ENCODE measurements at places on chromosomes 2 and 18.

GRCh38 chr2:10415048-10415447, 33.1 kb downstream of the ODC1 start:
- no peak for DNase-seq

GRCh38 chr2:8193686-8194615, 487.9 kb upstream of the ID2 start:
- no peak for DNase-seq

GRCh38 chr2:142306131-142306530, 175.3 kb upstream of the LRP1B start:
- DNase-seq, result no peak

DNA sequence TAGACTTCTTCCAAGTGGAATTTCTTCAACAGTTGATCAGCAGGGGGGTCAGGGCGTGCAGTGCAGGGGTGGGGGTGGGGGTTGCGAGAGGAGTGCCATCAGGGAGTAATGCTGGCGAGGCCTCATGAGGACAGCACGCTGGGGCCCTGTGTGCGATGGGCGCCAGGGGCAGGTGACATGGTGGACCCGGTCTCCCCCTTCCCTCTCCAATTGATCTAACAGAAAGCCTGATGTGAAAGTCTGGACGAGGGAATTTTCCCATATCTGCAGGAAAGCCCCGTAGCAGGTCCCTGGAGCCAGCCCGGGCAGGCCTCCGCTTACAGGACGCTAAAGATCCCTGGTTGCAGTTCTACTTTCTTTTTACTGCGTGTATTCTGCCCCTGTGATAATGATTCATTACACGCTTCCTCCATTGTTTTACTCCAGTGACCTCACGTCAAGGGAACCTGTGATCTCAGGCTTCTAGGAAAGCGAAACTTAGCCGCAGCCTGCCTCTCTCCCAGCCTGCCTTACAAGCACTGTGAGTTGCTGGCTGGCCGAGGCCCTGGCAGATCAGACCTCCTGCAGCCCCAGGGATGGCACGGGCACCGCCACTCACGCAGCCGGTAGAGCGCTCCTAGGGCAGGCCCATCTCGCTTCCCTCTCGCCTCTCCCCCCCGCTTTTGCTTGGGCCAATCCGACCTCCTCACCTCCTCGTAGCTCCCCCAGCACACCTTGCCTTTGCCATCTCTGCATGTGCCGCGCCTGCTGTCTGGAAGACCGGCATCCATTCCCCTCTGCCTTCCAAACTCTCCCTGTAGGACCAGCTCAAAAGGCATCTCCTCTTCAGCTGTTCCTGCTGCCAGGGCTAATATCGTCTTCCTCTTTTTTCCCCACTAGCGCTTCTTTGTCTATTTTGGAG, 19.2 kb downstream of the NEURL3 start:
- peak; percentile 85 for DNase-seq

DNA sequence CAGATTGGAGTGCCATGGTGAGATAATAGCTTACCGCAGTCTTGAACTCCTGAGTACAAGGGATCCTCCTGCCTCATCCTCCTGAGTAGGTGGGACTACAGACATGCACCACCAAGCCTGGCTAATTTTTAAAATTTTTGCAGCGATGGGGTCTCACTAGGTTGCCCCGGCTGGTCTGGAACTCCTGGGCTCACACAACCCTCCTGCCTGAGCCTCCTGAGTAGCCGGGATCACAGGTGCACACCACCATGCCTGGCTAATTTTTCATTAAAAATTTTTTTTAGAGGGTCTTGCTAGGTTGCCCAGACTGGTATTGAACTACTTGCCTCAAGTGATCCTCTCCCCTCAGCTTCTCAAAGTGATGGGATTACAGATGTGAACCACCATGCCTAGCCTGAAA, 27.8 kb downstream of the RAB31 start:
- DNase-seq, result no peak

DNA sequence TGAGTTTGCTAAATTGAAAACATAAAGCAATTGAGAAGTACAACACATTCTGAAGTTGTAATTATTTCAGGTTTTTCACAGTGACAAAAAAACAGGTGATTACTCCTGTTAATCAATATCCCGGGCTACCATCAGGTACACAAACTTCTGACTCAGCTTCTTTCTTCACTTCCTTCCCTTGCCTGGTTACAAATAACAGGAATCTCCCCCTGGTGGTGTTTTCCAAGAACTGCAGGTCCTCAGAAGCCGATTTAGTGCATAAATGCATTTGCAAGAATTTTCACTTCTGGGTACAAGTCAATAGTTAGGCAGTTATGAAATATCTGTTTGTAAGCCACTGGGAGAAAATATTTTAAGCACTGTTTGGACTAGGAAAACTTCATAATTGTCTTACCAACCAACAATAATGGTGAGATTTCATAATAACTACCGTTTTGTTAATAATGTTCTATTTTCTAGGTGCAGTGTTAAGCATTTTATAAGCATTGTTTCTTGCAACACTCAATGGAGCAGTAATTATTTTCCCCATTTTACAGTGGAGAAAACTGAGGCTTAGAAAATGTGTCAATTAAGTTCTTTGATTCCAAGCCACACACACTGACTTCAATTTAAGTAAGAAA, 12.4 kb upstream of the GMCL1 start:
- DNase-seq, result no peak

DNA sequence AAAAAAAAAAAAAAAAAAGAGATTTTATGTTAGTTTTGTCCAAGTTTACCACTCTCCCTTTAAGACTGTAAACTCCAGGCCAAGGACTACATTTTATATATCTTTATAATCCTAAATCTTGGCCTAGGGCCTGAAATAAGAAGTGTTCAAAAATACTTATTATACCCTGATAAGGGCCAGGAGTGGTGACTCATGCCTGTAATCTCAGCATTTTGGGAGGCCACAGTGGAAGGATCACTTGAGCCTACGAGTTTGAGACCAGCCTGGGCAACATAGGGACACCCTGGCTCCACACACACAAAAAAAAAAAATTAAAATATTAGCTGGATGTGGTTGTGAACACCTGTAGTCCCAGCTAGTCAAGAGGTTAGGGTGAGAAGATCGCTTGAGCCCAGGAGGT, 12.7 kb downstream of the TRIP12 start:
- no peak for DNase-seq

- DNase-seq, result no peak
Measured at GRCh38 chr2:9497017-9497416, 22.7 kb downstream of the IAH1 start.

- no peak for DNase-seq
Measured at GRCh38 chr2:227415538-227416424, 28.0 kb upstream of the SCYGR1 start.

GRCh38 chr2:77831471-77831870, 309.3 kb upstream of the LRRTM4 start:
- no peak for DNase-seq

DNA sequence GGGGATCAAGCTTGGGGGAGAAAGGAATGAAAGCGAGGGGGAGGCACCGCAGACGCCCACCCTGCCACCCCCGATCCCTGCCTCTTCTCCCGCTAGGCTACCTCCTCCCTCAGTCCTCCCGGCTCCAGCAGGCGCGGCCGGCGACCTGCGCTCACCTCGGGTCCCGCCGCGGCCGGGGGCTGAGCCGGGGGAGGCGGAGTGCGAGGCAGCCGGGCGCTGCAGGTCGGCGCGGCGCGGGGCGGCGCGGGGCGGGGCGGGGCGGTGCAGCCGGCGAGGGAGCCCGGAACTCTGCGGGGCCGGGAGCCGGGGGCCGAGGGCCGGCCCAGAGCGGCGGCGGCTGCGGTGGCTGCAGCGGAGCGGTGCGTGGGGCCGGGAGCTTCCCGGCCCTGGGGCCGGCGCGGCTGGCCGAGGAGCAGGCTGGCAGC, 477 bp downstream of the ACVR1 start:
- DNase-seq, result peak; percentile 84

- DNase-seq, result no peak
Measured at GRCh38 chr2:110848519-110849030, 116.2 kb downstream of the ACOXL start.

- no peak for DNase-seq
Measured at GRCh38 chr2:191481305-191482070, 196.4 kb upstream of the NABP1 start.

DNA sequence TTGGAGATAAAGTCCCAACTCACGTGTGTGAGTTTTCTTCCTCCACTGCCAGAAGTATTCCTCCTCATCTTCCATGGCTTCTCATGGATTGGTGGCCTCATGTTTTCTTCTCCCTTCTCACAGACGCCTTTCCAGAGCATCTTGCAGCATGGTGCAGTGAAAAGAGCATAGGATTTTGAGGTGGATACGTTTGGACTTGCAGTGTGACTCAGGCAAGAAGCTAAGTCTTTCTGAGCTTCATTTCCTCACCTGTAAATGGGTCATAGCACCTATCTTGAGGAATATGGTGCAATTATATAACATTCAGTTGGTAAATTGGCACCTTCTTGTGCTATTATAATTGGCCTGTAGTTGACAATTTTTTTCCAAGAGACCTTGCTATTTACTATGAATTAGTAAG, 247.6 kb downstream of the RDH14 start:
- no peak for DNase-seq

DNA sequence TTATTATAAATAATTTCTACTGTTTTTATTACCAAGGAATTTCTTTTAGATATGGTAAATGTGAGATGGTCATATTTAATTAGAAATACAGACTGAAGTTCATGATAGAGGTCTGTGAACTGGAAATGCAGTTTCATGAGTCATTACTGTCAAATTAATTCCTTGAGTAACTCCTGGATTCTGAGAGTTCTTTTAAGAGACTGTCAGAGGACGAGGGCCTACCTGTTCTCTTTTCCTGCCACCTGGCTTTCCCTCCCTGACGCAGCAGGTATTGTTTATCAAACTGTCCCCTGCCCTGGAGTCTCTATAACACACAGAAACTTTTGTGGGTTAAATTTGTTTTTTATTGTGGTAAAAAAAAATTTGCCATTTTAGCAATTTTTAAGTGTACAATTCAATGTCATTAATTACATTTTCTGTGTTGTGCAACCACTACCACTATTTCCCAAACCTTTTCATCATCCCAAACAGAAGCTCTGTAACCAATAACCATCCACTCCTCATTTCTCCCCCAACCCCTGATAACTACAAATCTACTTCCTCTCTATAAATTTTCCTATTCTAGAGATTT, 142.6 kb downstream of the DIS3L2 start:
- DNase-seq, result no peak

GRCh38 chr18:67717800-67718199, 201.3 kb upstream of the DSEL start:
- no peak for DNase-seq
